ENCODE measurements at places on chromosomes 4 and X. TPM values are rescaled to one million over a fixed set of nuclear protein-coding genes. Genes with fewer than 3 reads are reported as not detected.
A peak's percentile ranks its signal among the peaks of the same experiment; 100 is the strongest.

GRCh38 chr4:37889849-37890800 is 759 bp upstream of the TBC1D1 start:
- H3K4me3 ChIP-seq, result peak overlapping the region; percentile 74
- no peaks in the 10 kb centered on the region for H3K36me3 ChIP-seq
- peaks cover 6% of the 10 kb centered on the region for H3K4me1 ChIP-seq
- DNase-seq, result no peak
- H3K27me3 ChIP-seq, result peaks cover 45% of the 10 kb centered on the region
- no peak overlapping the region for H3K27ac ChIP-seq

The GSX2 gene
- not detected for total RNA-seq

DNA sequence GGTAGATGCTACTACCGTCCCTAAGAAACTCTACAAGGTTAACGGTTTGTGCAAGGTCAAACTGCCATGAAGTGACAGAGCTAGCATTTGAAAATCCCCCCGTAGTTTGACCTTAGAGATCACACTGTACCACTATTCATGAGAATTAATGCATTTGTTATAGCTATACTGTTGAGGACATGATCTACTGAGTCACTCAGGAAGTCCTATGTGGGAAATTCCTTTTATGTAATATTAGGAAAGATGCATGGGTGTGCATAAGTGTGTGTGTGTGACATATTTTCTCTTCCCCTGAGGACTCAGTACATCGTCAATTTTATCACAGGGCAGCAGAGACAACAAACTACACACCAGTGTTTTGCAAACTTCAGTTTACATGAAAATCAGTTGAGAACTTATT is 141.1 kb downstream of the FBXW7 start:
- H3K36me3 ChIP-seq, result peaks cover 4% of the 10 kb centered on the region
- no peak for DNase-seq
- no peak overlapping the region for H3K4me3 ChIP-seq
- H3K4me1 ChIP-seq, result peaks cover 14% of the 10 kb centered on the region
- no peak overlapping the region for H3K27ac ChIP-seq

DNA sequence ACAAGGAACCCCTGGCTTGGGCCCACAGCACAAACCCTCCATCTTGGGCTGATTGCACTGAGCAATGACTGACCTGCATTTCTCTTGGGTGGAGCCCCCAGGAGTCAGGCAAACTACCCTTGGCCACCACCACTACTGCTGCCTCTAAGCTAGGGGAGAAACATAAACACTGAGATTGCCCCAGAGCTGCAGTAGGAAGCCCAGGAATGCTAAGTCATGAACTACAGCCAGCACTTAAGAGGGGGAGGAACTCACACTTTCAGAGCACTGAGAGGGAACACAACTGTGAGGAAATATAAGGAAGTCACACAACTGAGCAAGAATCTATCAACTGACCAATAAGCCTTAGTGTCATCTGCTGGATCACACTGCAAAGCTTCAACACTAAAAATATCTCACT is 111.6 kb upstream of the PPP3CA start:
- no peaks in the 10 kb centered on the region for H3K36me3 ChIP-seq
- no peaks in the 10 kb centered on the region for H3K4me1 ChIP-seq
- H3K4me3 ChIP-seq, result no peak overlapping the region
- H3K27me3 ChIP-seq, result peaks cover 4% of the 10 kb centered on the region
- DNase-seq, result no peak
- no peak overlapping the region for H3K27ac ChIP-seq

- H3K4me3 ChIP-seq, result no peak overlapping the region
- H3K27ac ChIP-seq, result no peak overlapping the region
- H3K27me3 ChIP-seq, result peaks cover 2% of the 10 kb centered on the region
Measured at GRCh38 chr4:11743236-11743635, 314.5 kb upstream of the HS3ST1 start.

DNA sequence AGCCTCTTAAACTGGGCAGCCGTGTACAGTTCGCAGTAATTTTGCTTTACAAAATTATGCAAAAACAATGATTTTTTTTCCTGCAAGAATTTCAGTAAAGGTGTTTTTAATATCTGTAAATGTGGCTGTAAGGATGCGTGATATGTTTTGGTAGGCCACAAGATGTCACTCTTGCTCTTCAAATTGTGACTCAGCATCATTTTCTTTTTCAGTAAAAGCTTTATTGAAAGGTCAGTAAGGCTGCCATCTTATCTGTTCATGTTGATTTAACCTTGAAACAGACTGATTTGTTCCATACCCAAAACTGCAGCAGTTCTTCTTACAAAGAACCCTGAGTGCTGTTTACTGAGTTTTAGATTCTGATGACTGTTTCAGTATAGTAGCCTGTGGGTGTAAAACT is 39.9 kb downstream of the TXLNG start:
- no peaks in the 10 kb centered on the region for H3K27me3 ChIP-seq
- peak; percentile 44 for DNase-seq
- peak overlapping the region; percentile 43 for H3K27ac ChIP-seq
- peaks cover 9% of the 10 kb centered on the region for H3K36me3 ChIP-seq
- H3K4me1 ChIP-seq, result peaks cover 36% of the 10 kb centered on the region

DNA sequence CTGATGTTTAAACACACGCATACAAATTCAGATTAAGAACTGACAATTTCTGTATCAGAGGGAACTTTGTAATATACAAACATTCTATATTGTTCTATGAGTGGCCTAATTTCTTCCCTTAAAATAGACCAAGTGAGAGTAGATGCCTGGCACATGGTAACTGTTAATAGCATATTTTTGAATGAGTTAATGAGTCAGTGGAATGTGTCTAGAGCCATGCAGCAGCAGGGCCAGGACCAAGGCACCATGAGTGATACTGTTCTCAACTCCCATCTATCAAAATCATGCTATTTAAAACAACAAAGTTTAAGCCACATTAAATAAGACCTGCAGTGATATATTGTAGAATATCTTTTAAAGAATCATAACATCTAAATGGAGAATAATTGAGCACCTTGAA is 98.3 kb downstream of the ARHGAP24 start:
- no peak for DNase-seq
- H3K27ac ChIP-seq, result no peak overlapping the region
- peaks cover 6% of the 10 kb centered on the region for H3K4me1 ChIP-seq
- H3K36me3 ChIP-seq, result no peaks in the 10 kb centered on the region
- H3K4me3 ChIP-seq, result no peak overlapping the region

The GAR1 gene
- total RNA-seq, result 26.8 TPM

- H3K36me3 ChIP-seq, result no peaks in the 10 kb centered on the region
- H3K4me1 ChIP-seq, result no peaks in the 10 kb centered on the region
- H3K27me3 ChIP-seq, result peaks cover 6% of the 10 kb centered on the region
- no peak overlapping the region for H3K4me3 ChIP-seq
- no peak overlapping the region for H3K27ac ChIP-seq
Measured at GRCh38 chr4:37481547-37482122, 204.5 kb downstream of the RELL1 start.

DNA sequence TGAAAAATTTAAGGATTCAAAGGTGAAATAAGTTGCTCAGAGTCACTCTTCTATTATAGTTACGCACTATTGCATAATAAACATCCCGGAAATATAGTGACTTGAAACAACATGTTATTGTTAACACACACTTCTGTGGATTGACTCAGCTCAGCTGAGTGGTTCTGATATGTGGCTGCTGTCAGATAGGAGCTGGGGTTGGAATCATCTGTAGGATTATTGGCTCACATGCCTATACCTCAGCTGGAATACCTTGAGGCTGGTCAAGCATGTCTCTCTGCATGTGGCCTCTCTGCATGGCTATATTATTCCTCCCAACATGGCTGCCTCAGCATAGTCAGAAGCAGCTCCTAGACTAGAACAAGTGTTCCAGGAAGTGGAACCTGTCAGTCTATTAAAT is 486.7 kb upstream of the MAGEB2 start:
- peaks cover 2% of the 10 kb centered on the region for H3K27me3 ChIP-seq
- no peaks in the 10 kb centered on the region for H3K4me1 ChIP-seq
- H3K27ac ChIP-seq, result no peak overlapping the region
- no peak for DNase-seq
- no peaks in the 10 kb centered on the region for H3K36me3 ChIP-seq

- no peak overlapping the region for H3K4me3 ChIP-seq
- H3K27ac ChIP-seq, result no peak overlapping the region
- no peaks in the 10 kb centered on the region for H3K27me3 ChIP-seq
- no peaks in the 10 kb centered on the region for H3K4me1 ChIP-seq
- DNase-seq, result no peak
Measured at GRCh38 chrX:139776599-139776998, 68.6 kb upstream of the MCF2 start.

DNA sequence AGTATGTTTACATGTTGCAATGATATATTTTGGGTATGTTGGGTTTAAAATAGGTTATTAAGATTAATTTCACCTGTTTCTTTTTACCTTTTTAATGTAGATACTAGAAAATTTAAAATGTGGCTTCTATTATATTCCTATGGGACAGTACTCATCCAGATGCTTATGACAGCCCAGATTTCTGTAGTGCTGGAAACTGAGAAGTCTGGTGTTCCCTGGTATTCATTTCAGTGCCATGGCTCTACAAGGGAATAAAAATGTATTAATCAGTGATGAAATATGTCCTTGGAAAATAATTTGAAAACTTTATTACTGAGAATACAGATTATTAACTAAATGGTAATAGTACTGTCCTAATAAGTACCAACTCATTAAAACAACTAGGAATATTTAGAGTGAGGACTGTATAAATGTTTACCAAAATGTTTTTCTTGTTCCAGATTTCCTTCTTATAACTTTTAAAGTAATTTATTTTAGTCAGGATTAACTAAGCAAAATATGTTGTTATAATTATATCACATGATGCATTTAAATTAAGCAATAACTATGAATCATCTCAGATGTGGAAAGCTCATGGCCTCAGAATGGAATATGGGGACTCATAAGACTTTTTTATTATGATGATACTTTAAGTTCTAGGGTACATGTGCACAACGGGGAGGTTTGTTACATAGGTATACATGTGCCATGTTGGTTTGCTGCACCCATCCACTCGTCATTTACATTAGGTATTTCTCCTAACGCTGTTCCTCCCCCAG is 25.3 kb downstream of the ARHGAP24 start:
- DNase-seq, result no peak
- H3K4me3 ChIP-seq, result no peak overlapping the region
- peaks cover 61% of the 10 kb centered on the region for H3K4me1 ChIP-seq

The CCNB3 gene
- 0.23 TPM for total RNA-seq

- H3K4me3 ChIP-seq, result no peak overlapping the region
- H3K36me3 ChIP-seq, result no peaks in the 10 kb centered on the region
- H3K27ac ChIP-seq, result no peak overlapping the region
- no peaks in the 10 kb centered on the region for H3K4me1 ChIP-seq
- peaks cover 1% of the 10 kb centered on the region for H3K27me3 ChIP-seq
Measured at GRCh38 chrX:30812326-30812725, 76.7 kb downstream of the TAB3 start.

The CFAP299 gene
- 8.7 TPM for total RNA-seq

The HTRA3 gene
- total RNA-seq, result 6.8 TPM

DNA sequence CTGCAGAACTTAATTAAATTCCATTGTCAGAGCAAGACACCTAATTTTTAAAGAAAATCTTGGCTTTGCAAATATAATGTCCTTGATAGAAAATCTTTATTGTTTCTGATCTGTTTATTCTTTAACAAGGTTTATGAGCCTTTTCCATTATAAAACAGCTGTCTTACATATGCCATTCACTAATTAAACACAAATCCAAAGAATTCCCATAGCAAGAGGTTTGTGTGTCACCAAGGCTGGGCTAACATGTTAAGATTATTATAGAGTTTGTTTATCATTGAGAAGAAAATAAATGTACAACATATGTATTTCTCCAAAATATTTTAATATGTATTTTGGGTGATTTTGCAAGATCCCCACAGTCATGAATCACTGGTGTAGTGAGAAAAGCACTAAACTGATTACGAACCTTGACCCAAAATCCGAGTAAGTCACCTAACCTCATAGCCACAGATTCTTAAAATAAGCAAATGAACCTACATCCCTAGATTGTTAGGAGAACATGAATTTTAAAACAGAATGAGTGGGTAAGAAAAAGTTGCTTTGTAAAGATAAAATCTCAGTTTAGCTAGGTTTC is 694.8 kb upstream of the INTU start:
- H3K27ac ChIP-seq, result peak overlapping the region; percentile 33
- 0 out of 2 replicates have a peak overlapping the region, but pooled peaks have one; percentile 17 for H3K4me3 ChIP-seq
- H3K27me3 ChIP-seq, result no peaks in the 10 kb centered on the region
- peaks cover 5% of the 10 kb centered on the region for H3K36me3 ChIP-seq
- peak; percentile 12 for DNase-seq
- H3K4me1 ChIP-seq, result peaks cover 60% of the 10 kb centered on the region

DNA sequence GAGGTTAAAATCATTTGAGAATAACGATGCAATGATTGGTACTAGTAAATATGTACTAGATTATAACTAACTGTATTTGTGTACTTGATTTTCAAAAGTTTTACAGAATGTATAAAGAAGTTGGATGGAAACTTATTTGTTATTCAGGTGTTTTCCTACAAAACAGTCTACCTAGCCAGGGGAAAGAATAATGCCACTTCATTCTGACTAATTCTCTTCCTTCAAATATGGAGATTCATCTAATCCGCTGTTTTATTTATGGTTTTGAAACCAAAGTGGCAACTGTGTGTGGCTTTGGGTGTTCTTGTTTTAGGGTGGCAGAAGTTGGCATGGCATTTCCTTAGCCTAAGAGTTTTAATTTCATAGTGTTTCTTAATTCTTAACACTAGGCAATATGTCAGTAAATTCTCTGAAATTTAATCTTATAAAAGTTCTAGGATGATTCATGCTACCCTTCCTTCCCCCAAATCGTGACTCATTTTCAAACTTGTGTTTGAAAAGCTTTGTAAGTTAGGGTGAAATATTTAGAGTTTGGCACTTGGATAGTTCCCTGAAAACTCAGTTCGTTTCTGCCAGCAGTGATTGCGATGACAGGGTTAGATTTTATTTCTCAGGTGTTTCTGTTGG is 62.6 kb downstream of the DCLK2 start:
- peaks cover 94% of the 10 kb centered on the region for H3K4me1 ChIP-seq
- peaks cover 5% of the 10 kb centered on the region for H3K27me3 ChIP-seq
- peak overlapping the region; percentile 75 for H3K27ac ChIP-seq
- H3K4me3 ChIP-seq, result peak overlapping the region; percentile 76
- H3K36me3 ChIP-seq, result peaks cover 52% of the 10 kb centered on the region
- peak; percentile 57 for DNase-seq

The FOXR2 gene
- total RNA-seq, result not detected

GRCh38 chr4:89829470-89830138 is 7.4 kb downstream of the SNCA start:
- H3K4me1 ChIP-seq, result no peaks in the 10 kb centered on the region
- DNase-seq, result no peak
- peaks cover 13% of the 10 kb centered on the region for H3K27me3 ChIP-seq
- H3K36me3 ChIP-seq, result no peaks in the 10 kb centered on the region
- no peak overlapping the region for H3K27ac ChIP-seq

DNA sequence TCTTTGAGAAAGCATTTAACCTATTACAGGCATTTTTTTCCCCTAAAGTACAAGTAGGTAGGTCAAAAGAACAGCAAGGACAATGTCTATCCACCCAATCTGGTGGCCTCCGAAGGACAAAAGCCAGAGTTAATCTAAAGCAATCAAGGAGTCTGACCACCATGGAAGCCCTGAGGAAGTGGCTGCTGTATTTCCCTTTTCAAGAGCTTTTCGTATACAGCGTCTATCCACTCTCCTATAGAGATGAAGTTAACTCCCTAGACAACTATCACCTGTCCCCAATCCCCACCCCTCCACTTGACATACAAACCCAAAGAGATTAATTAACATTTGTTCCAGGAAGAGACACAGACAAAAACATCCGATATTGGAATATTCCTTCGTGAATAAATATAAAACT is 85.5 kb downstream of the SNCA start:
- peaks cover 6% of the 10 kb centered on the region for H3K27me3 ChIP-seq
- H3K4me3 ChIP-seq, result no peak overlapping the region
- DNase-seq, result no peak
- H3K36me3 ChIP-seq, result no peaks in the 10 kb centered on the region
- H3K4me1 ChIP-seq, result peaks cover 25% of the 10 kb centered on the region

- peak within 1 kb of the TSS; percentile 95 for H3K4me3 ChIP-seq
- peak; percentile 77 for DNase-seq
- no peaks in the 10 kb centered on the region for H3K27me3 ChIP-seq
- H3K27ac ChIP-seq, result peak within 1 kb of the TSS; percentile 95
- peaks cover 34% of the 10 kb centered on the region for H3K4me1 ChIP-seq
Measured at GRCh38 chrX:151396825-151397740, at the start of gene VMA21. VMA21 (plus strand) TSS chrX:151397206; CDS start chrX:151397309, 103 bp downstream.

The MAGEC1 gene
- 0.05 TPM for total RNA-seq

All from HFFc6 (cell line).